NCI-H1417 treated with DMSO at 0.1 percent for 48 hours (cell line): ENCODE measurements at places on chromosomes 3 and 15.

DNA sequence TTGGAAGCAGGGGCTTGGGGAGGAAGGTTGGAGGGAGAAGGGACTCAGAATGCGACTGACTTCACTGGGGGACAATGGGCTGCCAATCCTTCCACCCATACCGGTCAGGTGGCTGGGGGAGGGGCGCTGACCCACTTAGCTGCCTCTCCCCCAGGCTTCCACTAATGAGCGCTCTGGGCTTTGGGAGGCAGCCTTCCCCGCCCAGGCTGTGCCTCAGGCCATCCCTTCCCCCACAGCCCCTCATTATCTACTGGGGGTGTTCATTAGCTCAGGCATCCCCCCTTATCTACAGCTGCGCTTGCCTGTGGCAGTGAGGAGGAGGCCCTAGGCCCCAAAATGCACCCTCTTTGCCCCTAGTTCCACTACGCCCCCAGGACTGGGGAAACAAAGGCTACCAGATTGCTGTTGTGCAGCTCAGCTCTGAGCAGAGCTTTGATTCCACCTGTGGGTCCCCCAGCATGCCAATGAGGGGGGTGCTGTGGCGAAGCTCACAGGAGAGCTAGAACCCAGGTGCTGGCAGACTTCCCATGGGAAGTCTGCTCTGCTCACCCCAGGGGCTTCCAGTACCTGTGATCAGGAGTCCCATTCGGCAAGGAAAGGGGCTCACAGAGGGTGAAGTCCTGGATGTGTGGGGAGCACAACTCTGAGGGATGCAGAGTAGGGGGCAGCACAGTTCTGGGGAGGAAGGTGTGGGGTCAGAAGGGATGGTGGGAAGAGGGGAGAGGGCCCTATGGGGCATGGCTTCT is 29.4 kb upstream of the SEMA3F start:
- no peak for DNase-seq

- no peak for DNase-seq
These were observed 133.2 kb downstream of the PDE8A start for GRCh38 chr15:85114886-85115285.

DNA sequence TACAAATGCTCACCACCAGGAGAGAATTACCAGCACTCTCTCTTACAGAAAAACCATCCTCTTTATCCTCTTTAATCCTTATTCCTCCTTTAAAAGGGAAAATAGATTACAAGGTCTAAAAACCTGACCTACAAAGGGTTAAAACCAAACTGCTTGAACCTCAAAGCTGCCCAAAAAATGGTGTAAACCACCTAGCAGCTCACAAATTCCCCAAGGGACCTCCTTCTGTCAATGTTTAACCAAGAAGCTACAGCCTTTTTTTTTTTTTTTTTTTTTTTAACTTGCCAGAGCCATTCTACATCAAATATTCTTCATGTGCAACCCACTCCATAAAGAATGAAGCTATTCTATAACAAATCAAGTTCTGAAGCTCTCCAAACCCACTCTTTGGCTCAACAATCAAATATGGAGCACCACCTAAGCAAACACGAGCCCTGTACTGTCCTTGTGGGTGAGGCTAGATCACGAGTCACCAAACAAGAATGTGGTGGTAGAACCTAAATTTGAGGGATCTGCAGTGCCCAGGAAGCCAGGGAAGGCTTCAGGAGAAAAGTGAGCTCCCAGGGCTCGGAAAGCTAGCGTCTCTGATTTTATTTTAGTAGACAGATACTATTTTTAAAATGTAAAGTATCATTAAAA is 20.1 kb downstream of the OSBPL10 start:
- no peak for DNase-seq

- DNase-seq, result no peak
These were observed 119.3 kb downstream of the HCN4 start for GRCh38 chr15:73249499-73249898.
